ENCODE measurements at places on chromosomes 1 and 21.

DNA sequence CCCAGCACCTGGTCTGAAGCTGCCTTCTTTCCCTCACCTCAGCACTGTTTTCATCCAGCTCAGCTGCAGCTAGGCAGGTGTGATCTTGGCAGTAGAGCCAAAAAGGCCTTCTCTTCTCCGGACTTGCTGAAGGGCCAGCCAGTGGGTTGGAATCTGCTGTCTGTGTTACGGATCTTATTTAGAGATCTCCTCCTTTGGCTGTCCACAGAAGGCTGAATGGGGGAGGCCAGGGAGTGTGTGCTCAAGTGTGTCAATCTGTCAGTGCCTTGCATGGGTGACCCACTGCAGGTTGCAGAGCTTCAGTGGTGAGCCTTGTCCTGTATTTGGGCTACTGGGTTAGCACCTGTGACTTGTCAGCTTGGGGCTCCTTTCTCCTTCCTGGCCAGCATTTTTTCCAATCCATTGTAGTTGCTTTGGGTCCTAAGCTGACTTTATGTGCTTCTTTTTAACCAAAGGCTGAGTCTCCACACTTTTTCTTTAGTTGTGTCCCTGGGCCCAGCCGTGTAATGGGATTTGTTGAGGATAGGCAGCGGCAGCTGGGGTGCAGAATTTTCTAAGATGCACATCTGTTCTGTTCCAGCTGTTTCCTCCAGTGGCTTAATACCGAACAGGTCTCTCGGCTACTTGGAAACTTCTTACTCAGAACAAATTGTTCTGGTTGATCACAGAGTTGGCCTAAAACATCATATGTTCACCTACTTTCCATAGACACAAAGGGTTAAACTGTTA lies 126.8 kb downstream of the PEX14 start:
- no peak for DNase-seq

- no peak for DNase-seq
These were observed 631 bp upstream of the KRTAP10-9 start for GRCh38 chr21:44626262-44626661.

- no peak for DNase-seq
These were observed 244.1 kb upstream of the IRF2BP2 start for GRCh38 chr1:234853906-234854644.

- no peak for DNase-seq
These were observed 14.5 kb upstream of the CFHR4 start for GRCh38 chr1:196873385-196873784.

DNA sequence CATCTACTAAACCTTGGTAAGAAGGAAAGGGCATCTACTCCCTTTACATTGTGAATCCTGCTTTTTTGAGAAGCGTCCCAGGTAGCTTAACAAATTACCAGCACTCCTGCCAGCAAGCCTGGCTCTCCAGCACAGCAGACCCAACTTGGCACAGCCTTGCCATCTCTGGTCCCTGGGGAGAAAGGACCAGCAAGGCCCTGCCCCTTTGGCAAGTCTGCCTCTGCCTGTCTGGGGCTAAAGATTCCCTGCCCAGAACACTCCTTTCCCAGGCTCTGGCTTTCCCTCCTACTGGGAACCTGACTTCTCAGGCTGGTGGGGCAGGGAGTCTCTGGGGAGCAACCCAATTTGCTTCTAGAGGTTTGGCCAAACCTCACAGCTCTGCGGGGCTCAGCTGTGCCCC lies 68.5 kb downstream of the ATP2B4 start:
- no peak for DNase-seq

GRCh38 chr1:145891587-145892485 lies 6.2 kb upstream of the ANKRD35 start:
- DNase-seq: peak; percentile 62

DNA sequence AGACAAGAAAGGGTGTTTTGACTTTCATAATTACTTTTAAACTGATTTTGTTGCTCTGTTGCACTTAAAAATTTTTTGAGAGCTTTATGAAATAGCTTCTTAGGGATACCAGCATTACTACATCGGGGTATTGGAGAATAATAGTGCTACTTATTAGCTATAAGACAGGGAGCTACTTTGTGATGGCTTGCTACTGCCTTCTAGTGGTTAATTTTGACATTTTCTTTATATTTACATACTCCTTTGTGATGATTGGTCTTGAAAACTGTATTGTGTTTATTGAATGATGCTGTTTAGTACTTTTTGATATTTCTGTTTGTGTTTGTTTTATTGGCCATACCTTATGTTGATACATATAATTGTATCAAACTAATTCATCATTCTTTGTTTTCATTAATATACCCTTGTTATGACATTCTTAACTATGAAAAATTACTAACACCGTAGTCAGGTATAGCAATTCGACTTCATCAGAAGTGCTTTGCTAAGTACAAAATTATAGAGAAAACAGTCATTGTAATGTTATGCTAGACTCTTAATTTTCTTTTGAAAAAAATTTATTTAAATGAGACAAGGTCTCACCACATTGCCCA lies 85.5 kb downstream of the CLIC4 start:
- DNase-seq: no peak
